Stomach (tissue), 19 donors: ENCODE measurements at places on chromosomes 7 and 10. TPM values are rescaled to one million over a fixed set of nuclear protein-coding genes. Genes with fewer than 3 reads are reported as not detected.

- no peaks in the 10 kb centered on the region for H3K36me3 ChIP-seq
- H3K4me3 ChIP-seq, result no peak overlapping the region
- H3K4me1 ChIP-seq, result peaks cover 21% of the 10 kb centered on the region
- no peak overlapping the region for H3K27ac ChIP-seq
- no peaks in the 10 kb centered on the region for H3K27me3 ChIP-seq
These were observed 11.4 kb downstream of the KDM7A start for GRCh38 chr7:140165422-140165821.

DNA sequence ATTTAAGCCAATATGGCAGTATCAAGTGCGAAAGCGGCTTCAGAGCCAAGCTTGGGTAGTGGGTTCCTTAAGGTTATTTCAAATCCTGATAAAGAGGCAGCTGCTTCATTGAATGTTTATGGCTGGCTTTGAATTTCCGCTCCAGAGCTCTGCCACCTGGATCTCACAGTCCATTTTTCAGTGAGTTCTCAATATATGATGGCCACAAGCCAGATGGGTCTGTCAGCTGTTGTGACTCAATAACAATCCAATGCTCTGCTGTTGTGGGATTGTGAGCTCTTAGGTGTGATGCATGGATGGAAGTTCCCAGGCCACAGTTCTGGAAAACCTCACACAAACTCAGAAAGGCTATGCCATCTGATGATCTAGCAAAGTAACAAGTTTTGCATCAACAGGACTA, 743.8 kb upstream of the LRRN3 start:
- no peaks in the 10 kb centered on the region for H3K27me3 ChIP-seq
- no peak overlapping the region for H3K4me3 ChIP-seq
- no peaks in the 10 kb centered on the region for H3K4me1 ChIP-seq
- no peak overlapping the region for H3K27ac ChIP-seq
- H3K36me3 ChIP-seq, result no peaks in the 10 kb centered on the region
- DNase-seq, result peak; percentile 2

- DNase-seq, result peak; percentile 68
- H3K4me1 ChIP-seq, result peaks cover 27% of the 10 kb centered on the region
- no peaks in the 10 kb centered on the region for H3K27me3 ChIP-seq
- H3K36me3 ChIP-seq, result no peaks in the 10 kb centered on the region
- no peak overlapping the region for H3K27ac ChIP-seq
- no peak overlapping the region for H3K4me3 ChIP-seq
These were observed 83.0 kb downstream of the ARL4A start for GRCh38 chr7:12770227-12770975.

GRCh38 chr7:122412883-122413282, 108.3 kb upstream of the FEZF1 start:
- H3K27ac ChIP-seq, result no peak overlapping the region
- H3K27me3 ChIP-seq, result no peaks in the 10 kb centered on the region
- no peaks in the 10 kb centered on the region for H3K4me1 ChIP-seq
- no peak overlapping the region for H3K4me3 ChIP-seq
- peaks cover 10% of the 10 kb centered on the region for H3K36me3 ChIP-seq

DNA sequence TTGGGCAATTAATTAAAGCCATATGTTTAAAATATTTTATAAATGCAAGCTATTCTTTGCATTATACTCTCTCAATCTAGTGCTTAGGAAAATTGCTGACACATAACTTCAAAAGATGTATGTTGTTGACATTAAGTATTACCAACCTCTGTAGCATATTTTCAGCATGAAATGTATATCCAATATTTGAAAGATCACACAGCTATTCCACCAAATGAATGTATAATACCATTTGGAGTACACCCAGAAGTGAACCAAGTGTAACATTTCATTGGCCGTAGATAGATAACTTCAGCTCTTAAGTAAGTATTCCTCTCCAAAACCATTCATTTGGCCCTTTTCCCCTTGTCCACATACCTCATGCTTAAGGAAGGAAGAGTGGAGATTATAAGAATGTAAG, 104.6 kb downstream of the HECTD2 start:
- no peaks in the 10 kb centered on the region for H3K36me3 ChIP-seq
- no peak overlapping the region for H3K27ac ChIP-seq

DNA sequence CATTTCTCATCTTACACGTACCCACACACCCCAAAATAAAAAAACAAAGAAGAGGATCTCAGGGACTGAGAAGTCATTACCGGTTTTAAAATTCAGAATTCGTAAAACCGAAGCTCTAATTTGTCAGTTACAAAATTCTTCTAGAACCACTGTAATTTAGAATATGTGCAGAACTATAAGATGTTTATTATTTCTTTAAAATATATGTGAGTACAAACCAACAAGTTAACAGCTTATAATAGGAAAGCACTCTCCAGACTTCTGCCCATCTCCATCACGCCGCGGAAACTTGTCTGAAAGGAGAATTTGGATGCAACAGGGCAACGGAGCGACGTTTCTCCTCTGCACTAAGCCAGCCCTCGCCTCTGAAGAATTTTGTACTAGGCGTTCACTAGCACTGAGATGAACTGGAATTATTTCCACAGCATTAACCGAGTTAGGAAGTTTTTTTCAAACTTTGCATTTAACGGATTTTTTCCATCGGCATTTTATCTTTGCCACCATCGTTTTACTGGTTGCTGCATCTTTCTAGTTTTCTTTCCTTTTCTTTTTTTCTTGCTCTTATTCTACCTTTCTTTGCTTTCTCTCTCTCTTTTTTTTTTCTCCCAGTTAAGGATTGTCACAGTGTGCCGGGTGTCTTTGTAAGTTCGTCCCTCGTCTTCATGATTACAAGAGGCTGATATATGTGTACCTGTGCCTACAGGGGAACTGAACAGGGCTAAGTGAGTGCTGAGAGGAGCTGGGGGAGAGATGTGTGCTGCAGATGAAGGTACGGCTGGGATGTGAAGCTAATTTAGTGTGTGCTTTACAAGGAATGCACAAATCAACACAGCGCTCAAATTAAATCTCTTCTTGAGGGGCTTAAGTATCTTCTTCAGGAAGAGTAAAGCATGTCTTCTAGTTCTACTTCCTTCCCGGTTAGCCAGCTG, 295.9 kb upstream of the NFE2L3 start:
- H3K4me1 ChIP-seq, result peaks cover 51% of the 10 kb centered on the region
- peaks cover 93% of the 10 kb centered on the region for H3K27me3 ChIP-seq
- peak overlapping the region; percentile 33 for H3K27ac ChIP-seq
- H3K36me3 ChIP-seq, result no peaks in the 10 kb centered on the region

DNA sequence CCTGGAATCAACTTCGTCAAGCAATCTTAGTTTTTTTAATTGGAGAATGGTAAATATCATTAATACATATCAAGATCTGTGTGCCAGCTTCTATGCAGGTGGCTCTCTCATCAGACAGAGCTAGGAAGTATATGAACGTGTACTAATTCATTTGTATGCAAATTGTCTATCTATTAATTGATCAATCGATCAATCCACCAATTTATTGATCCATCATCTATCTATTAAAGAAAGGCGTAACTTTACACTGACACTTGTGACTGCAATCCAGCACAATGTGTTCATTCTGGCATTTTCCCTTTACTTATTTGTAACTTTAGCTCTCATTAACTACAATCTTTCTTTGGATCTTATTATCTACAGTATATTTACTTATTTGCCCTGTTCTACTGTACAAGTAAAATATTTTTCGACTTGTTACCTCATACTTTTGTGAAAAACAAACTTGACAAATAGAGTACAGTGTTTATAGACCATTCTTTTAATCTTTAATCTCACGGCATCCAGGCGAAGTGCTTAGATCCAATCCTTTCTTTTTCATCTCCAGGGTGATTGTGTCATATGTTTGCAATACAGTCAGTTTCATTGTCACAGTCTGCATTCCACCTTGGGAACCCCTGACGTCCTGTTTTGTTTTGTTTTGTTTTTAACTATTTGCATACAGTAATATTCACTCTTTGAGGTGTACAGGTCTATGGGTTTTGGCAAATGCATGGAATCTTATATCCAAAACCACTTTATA, 22.0 kb upstream of the GHRHR start:
- peaks cover 8% of the 10 kb centered on the region for H3K4me1 ChIP-seq
- no peak overlapping the region for H3K4me3 ChIP-seq
- peak; percentile 54 for DNase-seq
- no peaks in the 10 kb centered on the region for H3K27me3 ChIP-seq
- no peaks in the 10 kb centered on the region for H3K36me3 ChIP-seq

The KLF14 gene
- total RNA-seq, result not detected

- DNase-seq, result no peak
- H3K36me3 ChIP-seq, result peaks cover 79% of the 10 kb centered on the region
- H3K27ac ChIP-seq, result peak overlapping the region; percentile 42
- no peak overlapping the region for H3K4me3 ChIP-seq
These were observed 56.1 kb upstream of the PDLIM1 start for GRCh38 chr10:95346715-95347401.

DNA sequence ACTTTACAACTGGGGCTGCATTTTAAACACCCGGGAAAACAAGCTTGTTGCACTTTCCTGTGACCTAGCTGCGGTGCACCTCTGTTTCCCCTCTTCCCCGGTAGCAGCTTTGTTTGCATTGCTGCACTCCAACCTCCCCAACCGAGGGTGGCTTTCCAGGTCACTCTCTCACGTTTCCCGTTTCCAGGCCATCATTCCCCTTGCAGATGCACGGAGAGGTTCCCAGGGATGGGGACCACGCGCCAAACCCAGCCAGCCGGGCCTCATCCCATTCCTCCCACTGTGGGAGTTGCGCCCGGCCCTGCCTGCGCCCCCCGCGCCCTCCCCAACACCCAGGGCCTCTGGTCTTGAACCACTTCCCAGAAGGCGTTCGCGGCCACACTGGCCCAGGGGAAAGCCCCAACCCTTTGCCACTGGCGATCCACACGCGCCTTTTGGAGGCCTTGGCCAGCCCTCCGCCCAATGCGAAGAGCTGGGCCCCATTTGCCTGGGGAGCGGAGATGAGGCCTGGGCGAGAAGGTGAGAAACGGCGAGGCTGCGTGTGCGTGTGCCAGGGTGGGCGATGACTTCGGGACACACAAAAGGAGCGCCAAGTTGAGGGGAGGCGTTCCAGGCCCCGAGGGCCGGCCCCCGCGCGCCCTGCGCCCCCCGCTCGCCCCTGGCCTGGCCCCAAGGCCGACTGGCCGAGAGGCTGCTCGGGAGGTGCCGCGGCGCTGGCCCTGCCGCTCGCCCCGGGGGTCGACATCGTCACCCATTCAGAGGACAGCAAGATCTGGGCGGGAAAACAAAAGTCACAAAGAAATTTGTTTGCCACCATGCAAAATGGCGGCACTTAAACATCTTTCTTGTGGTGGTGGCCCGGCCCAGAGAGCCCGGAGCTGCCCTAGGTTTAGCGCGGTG, 15.9 kb downstream of the SKIDA1 start:
- H3K27me3 ChIP-seq, result peaks cover 27% of the 10 kb centered on the region
- peak overlapping the region; percentile 43 for H3K4me3 ChIP-seq
- no peak for DNase-seq
- no peak overlapping the region for H3K27ac ChIP-seq
- H3K4me1 ChIP-seq, result no peaks in the 10 kb centered on the region
- H3K36me3 ChIP-seq, result no peaks in the 10 kb centered on the region

The NEUROD6 gene
- total RNA-seq, result not detected

The INSIG1 gene
- 9.9 TPM for total RNA-seq
